ENCODE measurements at places on chromosomes 7 and 10.
A peak's percentile ranks its signal among the peaks of the same experiment; 100 is the strongest.

GRCh38 chr7:2971914-2972834 lies 71.5 kb downstream of the CARD11 start:
- peak; percentile 50 for DNase-seq

DNA sequence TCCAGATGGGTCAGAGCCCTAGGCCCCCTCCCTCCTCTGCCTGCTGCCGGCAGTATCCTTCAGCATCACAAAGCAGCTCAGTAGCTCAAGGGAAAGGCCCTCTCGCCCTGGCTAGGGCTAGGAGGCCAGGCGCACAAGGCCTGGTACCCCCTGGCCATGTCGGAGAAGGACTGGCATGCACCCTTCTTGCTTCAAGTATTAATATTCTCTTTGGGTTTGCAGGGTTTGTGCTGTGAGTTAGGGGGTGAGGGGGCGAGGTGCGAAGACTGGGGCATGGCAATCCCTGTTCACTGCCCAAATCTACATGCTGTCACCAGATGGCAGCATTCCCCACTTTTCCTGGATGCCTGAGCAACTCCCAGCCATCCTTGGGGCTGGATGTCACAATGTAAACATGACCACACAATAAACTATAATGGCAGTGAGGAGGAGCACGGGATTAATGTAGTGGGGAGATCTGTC lies 105.2 kb downstream of the NEURL1 start:
- DNase-seq = peak; percentile 62

DNA sequence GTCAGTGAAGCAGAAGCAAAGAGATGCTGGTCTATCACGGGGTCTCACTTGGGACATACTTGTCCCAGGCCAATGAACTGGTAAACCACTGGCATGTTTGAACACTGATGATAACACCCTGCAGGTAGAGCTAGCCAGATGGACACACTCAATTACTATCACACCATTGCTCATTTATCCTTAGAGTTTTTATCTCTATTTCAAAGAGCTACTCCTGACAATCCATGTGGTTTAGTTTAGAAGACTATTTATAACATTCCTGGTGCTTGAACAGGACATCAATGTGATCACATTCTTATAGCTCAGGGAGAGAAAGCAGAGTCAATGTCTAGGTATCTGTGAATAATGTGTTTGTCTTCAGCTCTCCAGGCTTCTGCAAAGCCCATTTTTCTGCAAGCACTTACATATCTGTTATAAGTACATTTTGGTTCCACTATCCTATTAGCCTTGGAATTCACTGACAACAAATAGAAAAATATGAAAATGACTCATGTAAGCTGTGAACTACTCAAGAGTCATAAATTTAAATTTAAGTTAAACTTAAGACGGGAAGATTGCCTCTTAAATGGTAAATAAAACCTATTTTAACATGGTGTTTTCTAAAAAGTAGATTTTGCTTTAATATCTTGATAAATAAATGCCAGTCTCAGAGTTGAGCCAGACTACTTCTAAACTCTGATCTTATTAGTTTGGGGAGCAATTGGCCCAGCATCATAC lies 106.7 kb upstream of the MBL2 start:
- no peak for DNase-seq

DNA sequence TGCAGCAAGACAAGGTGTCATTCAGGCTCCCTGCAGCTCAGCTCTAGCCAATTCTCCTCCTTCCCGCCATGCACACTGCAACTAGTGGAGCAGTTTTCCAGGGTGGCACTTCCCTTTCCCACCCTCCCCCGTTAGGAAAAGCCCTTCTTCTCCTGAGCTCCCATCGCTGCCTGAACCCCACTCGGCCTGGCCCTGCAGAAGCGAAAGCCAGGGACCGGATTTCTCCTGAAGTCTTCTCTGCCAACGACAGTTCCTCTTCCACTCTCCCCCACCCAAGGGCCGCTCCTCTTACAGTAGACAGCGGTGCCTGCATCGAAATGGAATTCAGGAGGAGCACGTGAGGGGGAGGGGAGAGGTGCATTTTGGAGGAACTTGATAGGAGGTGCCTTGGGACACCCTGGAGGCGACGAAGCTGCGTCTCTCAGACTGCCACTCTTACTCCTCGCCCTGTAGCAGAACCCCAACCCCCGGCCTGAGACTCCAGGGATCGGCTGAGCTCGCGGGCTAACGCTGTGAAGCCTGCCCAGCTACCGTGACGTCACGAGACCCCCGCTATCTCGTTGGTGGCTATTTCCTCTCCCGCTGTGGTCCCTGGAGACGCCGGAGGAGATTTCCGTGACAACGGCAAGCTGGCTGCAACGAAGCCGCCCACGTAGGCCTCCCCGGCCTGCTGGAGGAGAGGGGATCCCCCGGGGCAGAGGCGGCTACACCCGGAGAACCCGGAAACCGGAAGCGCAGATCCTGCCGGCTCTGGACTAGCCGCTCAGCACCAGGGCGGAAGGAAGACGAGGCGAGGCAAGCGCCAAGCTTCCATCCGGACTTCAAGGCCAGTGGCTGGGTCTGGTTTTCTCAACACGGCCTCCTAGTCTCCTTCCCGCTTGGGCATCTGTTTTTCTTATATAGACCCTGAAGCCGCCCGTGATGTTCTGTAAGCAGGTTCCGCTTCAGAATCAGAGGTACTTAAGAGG lies 109.7 kb downstream of the RALA start:
- peak; percentile 96 for DNase-seq

DNA sequence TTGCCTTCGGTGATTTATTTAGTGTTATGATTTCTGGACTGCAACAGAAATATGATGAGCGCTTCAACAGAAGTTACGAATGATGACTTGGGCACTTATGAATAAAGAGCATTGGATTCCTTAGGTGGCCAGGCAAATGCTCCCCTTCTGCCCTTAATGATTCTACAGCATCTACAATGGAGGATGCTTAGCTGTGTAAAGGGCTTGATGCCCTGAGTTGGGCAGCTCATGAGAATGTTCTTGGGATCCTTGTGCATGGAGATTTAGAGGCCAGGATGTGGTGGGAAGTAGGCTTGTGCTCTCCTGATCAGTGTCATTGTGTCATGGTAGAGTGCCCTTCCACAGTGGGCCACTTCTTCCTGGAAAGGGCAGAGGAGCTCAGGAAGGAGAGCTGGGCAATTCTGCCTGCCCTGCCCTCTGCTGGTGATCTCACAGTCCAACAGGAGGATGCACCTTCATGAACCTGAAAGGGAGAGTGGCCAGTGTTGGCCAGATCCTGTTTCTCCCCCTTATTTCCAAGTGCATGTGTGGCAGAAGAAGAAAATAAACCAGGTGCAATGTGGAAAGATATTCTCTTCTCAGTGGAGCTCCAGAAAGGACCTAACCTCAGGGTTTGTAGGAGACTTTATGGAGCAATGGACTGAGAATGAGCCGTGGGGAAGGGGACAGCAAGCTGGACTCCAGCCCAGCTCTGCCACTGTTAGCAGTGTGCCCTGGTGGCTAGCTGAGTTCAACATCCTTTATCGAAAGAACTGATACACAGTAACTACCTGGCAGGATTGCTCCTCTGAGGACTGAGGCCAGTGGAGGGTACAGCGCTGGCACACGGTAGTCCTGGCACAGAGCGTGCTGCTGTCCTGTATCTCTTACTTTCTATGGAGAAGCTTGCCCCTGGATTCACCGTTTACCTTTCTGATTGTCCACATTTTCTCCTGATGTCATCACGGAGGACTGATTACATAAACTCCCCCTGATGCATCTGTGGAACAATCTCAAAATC lies 182.9 kb downstream of the BMPER start:
- DNase-seq = no peak

- peak; percentile 39 for DNase-seq
Measured at GRCh38 chr10:16612115-16612980, 90.7 kb upstream of the C1QL3 start.

GRCh38 chr7:28792858-28793257 lies 165.3 kb downstream of the TRIL start:
- DNase-seq = peak; percentile 23

DNA sequence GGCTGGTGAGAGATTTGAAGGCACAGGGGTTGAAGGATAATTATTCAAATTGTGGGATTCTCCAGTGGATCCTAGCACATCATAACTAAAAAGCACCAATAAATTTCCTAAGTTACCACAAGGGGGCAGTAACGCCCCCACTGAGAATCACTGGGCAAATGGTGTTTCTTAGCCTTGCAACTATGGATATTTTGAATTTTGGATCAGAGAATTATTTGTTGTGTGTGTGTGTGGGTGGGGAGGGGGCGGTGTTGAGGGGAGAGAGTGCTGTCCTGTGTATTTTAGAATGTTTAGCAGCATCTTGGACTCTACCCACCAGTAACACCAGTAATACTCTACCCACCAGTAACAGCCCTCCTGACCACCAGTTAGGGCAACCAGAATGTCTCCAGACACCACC lies 63.3 kb upstream of the PRKG1 start:
- DNase-seq = peak; percentile 34

DNA sequence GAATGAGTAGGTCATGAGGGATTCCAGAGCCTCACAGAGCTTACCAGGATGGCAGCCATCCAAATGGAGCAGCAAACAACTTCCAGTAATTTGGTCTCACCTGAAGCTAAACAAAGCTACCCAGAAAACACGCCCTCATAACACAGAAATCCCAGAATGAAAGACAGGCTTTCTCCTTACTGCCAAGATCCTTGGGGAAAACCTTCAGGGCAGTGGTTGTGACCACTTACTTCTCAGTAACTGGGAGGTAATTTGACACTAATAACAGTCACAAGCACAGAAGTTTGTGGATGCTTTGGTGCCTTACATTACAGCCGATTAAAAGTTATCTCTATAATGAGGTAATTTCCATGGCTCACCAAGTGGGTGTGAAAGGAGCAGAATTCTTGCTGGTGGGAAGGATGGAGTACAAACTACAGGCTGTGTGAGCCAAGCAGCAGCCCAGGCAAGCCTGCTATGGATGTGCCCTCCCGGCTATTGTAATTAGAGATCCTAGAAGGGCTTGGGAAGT lies 10.4 kb downstream of the WDR91 start:
- DNase-seq = no peak

DNA sequence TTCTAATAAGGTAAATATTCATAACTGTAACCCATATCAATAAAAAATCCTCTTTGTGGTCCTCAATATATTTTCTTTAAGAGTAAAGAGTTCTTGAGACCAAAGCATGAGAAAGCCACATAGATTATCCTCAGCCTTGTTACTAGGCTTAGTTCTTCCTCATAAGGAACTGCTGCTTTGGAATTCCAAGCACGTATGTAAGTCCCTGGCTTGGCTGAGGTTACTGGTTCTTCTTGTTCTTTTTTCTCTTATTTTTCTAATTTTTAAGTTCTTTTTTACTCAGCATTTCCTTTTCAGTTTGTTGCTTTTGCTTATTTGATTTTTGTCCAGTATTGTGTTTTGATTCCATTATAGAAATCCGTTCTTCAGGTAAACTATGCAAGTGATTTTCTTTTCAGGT lies 127.3 kb downstream of the MARCHF5 start:
- no peak for DNase-seq

GRCh38 chr7:47095946-47096345 lies 486.0 kb downstream of the TNS3 start:
- DNase-seq = no peak

DNA sequence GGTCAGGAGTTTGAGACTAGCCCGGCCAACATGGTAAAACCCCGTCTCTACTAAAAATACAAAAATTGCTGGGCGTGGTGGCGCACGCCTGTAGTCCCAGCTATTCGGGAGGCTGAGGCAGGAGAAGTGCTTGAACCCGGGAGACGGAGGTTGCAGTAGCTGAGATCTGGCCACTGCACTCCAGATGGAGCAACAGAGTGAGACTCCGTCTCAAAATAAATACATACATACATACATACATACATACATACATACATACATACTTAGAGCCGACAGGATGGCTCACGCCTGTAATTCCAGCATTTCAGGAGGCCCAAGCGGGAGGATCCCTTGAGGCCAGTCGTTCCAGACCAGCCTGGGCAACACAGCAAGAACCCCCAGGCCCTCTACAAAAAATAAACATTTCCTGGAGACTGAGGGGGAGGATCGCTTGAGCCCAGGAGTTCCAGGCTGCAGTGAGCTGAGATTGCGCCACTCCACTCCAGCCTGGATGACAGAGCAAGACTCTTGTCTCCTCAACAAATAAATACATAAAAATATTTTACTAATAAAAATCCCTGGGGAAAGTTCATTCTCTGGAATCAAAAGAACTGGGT lies 90.9 kb upstream of the TNRC18 start:
- DNase-seq = no peak

GRCh38 chr7:2913760-2914387 lies 69.8 kb upstream of the GNA12 start:
- no peak for DNase-seq

DNA sequence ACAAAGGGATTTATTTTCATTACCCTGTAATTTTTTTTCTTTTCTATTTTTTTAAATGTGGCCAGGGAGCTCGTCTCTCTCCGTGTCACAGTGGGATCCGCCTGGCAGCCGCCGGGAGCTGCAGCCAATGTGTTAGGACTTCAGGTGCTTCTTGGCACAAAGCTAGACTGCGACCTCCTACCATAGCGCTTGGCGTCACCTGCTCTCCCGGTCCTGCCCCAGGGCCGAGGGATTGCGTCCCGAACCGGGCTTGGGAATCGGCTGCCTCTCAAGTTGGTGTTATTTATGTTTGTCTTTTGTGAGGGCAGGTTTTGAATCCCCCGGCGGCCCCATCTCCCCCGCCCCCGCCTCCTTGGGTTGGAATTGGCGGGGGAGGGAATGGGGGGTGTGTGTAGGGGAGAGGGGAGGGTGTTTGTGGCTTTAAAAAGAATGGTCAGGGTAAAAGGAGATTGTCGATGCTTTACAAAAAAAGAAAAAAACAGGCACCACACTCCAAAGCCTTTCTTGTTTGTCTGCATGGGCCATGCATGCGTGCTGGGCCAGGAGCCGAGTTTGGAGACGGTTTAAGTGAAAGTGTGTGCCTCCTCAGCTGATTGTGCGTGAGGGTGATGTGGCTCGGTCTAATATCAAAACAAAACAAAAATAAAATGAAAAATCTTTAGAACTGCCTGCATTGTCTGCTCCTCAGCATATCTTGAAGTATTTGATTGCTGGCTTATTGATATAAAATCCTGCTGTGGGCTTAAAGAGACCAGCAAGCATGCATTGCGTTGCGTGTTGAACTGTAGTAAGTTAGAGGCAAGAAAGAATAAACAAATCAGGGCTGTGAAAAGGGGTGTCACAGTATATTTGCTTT lies 1.2 kb downstream of the PPP1R9A start:
- DNase-seq = peak; percentile 10
